ENCODE measurements at places on chromosomes 1 and 21.
A peak's percentile ranks its signal among the peaks of the same experiment; 100 is the strongest.

DNA sequence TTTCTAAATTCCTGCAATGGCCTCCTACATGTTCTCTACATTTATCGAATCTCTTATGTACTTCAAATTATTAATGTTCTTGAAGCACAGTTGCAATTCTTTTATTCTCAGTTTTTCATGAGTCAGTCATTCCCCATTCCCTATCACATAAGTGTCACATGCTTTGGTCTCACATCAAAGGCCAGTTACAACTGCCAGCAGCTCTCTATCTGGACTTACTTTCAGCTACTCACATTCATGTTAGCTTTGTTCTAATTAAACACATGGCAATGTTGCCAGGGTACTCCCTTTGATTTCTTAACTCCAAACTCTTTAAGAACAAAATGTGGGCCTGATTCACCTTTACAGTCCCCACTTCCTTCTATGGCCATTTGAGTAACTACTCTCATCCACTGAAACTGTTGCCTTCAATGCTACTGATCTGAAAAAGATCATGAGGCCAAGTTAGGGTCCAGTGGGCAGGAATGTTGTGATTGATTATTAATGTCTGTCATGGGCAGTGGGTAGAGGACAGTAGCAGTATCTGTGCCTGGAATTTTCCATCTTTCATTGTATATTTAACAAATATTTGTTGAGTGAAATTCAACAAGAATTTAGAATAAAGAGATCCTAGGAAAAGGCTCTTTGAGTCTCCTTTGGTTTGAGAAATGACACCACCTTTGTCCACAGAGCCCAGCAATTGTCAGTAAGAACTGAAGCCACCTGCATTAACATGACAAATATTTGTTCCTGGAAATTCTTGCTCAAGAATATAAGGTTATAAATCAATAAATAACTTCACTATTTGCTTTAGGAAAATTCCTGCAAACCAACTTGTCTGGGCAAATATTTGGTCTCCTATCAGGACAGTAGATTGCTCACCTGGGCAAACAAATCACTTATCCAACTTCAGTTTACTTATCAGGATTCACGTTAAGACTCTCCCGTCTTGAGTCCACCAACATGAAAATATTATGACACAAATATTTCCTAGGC, 153.6 kb upstream of the SAMSN1 start:
- DNase-seq, result no peak

DNA sequence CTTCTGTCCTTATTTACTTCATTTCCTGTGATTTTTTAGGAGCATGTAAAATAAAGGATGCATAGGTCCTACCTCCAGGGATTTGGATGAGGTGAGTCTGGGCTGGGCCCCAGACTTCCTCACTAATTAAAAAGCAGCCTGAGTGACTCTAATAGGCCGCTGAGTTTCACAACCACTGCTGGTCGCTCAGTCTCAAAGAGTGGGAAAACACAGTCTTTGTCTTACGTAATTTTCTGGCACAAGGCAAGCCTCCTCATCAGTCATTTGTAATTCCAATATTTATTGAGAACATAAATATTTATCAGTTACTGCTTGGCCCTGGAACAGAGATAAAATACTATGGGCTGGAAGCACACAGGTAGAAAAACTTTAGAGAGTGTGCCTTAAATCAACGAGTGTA, 195.4 kb upstream of the RUNX1 start:
- DNase-seq, result peak; percentile 34

DNA sequence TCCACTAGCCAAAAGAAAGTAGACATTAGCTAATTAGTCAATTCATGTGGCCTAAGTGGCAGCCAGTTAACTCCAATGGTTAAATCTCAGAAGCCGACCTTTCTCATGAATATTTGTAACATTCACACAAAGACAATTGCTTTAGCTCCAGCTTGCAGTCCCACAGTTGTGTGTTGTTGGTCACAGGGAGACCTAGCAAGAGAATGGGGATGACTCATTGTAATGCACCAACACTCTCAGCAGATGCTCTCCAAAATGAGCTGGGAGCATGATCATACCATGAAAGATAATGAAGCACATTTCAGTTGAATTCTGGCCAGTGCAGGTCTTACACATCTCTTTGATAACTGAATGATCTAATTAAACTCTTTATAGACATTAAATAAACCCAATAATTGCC, 160.4 kb downstream of the HLX start:
- no peak for DNase-seq

DNA sequence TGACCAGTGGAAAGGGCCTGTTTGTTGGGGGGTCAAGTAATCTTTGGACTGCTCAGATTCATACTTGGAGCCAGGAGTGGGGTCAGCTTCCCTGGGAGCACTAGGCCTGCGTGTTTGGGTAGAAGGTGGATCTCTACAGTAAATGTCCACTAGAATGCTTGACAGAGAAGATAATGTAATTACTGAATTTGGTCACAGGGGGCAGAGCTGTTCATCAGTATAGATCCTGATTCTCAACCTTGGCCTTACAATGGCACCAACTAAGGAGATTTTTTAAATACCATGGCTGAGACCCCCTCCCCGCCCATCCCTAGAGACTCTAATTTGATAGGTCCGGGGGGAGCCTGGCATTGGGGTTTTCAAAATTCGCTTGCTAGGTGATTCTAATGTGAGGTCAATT, 217.5 kb upstream of the PLXNA2 start:
- DNase-seq, result no peak

- no peak for DNase-seq
Observed at GRCh38 chr1:85898861-85899260, 190.6 kb upstream of the ZNHIT6 start.

DNA sequence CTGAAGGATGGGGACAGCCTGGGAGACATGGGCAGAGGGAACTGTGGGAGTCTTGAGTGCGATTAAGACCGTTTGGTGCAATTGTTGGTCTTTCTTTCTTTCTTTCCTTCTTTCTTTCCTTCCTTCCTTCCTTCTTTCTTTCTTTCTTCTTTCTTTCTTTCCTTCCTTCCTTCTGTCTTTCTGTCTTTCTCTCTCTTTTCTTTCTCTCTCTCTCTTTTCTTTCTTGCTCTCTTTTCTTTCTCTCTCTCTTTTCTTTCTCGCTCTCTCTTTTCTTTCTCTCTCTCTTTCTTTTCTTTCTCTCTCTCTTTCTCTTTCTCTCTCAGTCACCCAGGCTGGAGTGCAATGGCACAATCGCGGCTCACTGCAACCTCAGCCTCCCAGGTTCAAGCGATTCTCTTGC, 2.9 kb upstream of the KLHDC9 start:
- no peak for DNase-seq

GRCh38 chr21:45508607-45509565, 33.4 kb downstream of the SLC19A1 start:
- no peak for DNase-seq

DNA sequence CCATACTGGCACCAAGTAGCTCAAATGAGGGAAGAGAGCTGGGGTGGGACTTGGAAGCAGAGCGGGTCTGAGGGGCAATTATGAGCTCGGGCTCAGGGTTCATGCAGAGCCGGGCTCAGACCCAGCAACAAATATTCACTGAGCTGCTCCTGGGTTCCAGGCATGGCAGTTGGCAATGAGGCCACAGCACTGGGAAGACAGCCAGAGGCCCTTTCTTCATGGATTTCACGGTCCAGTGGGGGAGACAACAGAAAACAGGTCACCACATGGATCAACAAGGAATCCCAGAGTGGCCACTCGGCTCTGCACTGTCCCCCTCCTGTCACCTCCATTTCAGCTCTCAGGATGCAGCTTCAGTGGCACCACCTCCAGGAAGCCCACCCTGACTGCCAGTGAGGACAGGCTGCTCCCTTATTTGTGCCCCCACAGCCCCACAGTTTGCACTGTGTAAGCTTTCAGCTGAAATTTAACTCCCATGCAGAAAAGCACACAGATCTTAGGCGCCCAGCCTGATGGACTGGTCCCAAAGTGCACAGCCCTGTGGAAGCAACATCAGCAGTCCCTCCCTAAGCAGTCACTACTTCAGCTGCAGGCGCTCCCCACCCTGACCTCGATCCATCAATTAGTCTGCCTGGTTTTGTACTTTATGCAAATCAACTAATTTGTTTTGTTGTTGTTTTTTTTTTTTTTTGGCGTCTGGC, 22.4 kb downstream of the ARHGEF19 start:
- DNase-seq, result no peak

DNA sequence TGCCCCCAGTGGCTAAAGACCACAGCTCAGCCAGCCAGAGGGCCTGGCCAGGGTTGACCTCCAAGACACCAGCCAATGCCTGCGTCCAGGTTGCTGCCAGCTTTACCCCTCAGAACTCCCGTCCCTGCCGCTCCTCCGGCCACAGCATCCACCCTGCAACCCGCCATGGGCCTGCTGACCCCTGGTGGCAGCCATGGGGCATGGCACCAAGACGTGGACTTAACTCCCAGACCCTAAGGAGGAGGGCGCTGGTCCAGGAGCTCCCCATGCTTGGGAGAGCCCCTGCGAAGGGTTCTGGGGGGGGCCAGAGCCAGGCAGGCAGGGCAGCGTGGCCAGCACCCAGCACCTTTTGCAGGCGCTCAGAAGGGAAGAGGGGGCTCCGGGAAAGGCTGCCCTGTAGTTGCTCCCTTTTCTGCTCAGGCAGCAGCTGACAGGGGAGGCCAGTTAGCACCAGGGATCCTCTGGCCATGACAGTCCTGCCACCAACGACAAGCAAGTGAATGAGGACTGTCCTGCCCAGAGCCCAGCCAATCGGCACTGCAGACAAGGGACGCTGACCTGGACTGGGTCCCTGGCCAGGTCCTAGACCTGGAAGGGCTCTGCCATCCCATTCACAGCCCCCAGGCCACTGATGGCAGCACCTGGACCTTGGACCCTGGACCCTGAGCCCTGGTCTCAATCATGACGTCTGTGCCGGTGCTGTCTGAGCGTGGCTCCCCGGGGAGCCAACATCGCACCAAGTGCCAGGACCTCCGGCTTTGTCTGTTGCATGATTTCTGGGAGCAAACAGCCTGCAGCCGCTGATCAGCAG, 246.2 kb downstream of the NPHP4 start:
- peak; percentile 85 for DNase-seq

- no peak for DNase-seq
Observed at GRCh38 chr21:42751866-42752265, 98.4 kb downstream of the PDE9A start.

GRCh38 chr21:21828130-21828529, 829.9 kb downstream of the NCAM2 start:
- DNase-seq, result no peak

- DNase-seq, result peak; percentile 60
Observed at GRCh38 chr1:243598433-243598832, 251.6 kb downstream of the AKT3 start.

GRCh38 chr1:208100906-208101305, 143.3 kb downstream of the PLXNA2 start:
- no peak for DNase-seq

DNA sequence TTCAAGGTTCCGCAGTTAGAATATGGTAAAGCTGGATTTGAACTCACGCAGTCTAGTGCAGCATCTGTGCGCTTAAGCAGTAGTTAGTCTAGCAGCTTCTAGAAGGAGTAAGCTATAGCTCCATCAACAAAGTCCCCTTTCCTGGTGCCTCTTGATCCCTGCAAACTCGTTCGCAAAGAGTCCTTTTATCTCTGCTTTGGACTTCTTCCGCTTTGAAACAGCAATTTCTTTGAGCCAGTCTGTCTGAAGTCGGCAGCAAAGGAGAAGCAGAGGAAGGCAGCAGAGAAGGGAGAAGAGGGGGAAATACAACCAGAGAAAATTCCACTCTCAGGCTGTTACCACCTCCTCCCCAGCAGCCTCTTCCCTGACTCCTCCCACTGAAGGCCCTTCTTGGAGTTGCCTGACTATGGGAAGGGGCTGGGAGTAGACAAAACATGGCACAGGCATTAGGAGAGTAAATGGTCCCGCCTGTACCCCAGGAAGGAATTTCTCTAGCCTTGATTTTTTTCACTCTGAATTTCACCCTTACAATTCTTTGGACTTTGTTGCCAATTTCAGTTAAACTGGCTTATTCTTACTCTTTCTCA, 25.9 kb downstream of the HSD3B2 start:
- no peak for DNase-seq

DNA sequence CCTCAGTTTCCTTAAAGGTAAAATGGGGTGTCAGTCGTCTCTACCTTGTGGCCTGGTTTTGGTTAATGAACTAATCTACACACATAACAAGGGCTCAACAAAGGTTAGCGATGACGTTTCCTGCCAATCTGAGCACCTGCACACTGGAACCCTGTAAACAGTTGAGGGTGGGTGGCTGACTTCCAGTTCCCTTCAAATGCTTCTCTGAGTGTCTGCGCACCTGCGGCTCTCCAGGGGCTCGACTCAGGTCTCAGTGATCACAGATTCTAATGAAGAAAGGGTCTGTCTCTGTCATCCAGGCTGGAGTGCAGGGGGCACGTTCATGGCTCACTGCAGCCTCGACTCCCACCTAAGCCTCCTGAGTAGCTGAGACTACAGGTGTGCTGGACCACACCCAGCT, 3.3 kb upstream of the AGPAT3 start:
- no peak for DNase-seq

DNA sequence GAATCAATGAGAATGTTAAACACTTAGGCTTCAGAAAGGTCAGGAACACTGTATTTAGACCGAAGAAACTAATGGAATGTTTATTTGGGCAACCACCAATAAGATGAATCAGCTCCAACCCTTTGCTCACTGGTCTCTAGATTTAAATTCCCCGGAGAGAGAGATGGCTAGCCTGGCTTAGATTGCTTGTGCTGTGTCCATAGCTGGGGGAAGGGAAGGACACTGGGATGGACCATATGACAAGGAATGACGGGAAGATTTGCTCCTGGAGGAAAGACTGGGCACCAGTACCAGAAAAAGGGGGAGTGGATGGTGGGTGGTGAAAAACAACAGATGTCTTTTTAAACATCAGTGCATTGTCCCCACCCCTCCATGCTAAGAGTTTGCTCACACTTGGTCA, 426.6 kb downstream of the DUSP10 start:
- DNase-seq, result no peak

DNA sequence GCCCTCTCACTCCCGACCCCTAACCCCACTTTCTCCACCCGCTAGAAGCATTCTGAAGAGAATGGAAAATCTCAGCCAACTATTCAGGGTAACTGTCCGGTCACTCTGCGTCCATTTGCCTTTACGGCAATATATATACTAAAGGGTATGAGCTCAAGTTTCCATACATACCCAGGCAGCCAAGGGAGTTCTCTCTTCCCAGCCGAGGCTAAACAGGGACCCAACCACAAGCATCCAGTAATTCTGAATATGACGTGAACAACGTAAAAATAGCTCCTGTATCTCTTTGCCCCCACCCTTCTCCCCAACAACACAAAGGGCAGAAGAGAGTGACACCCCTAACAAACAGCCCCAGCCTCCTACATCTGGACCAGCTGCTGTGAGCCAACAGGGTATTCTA, 67.7 kb downstream of the SSBP3 start:
- no peak for DNase-seq

GRCh38 chr1:91806769-91807700, 78.9 kb downstream of the TGFBR3 start:
- no peak for DNase-seq

- DNase-seq, result peak; percentile 20
Observed at GRCh38 chr1:167197692-167198091, 23.0 kb upstream of the POU2F1 start.

GRCh38 chr1:169538998-169539871, 47.0 kb downstream of the F5 start:
- no peak for DNase-seq

GRCh38 chr1:19656780-19657466, 7.8 kb upstream of the HTR6 start:
- no peak for DNase-seq

GRCh38 chr1:174958396-174958795, 41.4 kb upstream of the CACYBP start:
- DNase-seq, result no peak

All from suppressor macrophage treated with lipopolysaccharide for 1 hour (primary cell).